ENCODE measurements at places on chromosomes 1 and 21.
A peak's percentile ranks its signal among the peaks of the same experiment; 100 is the strongest.

- DNase-seq = no peak
These were observed 43.2 kb downstream of the OLIG1 start for GRCh38 chr21:33113131-33113530.

DNA sequence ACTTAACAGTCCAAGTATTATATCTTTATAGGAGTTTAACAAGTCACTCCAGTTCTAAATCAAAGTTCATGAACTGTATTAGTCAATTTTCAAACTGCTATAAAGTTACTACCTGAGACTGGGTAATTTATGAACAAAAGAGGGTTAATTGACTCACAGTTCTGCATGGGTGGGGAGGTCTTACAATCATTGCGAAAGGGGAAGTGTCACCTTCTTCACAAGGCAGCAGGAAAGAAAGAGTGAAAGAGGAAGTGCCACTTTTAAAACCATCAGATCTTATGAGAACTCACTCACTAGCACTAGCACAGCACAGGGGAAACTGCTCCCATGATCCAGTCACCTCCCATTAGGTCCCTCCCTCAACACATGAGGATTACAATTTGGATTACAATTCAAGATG, 70.0 kb downstream of the CLCA4 start:
- no peak for DNase-seq

- peak; percentile 15 for DNase-seq
These were observed 19.7 kb upstream of the ATP6V1G3 start for GRCh38 chr1:198560161-198560560.

GRCh38 chr1:42206164-42206563, 41.6 kb upstream of the GUCA2A start:
- DNase-seq = no peak

DNA sequence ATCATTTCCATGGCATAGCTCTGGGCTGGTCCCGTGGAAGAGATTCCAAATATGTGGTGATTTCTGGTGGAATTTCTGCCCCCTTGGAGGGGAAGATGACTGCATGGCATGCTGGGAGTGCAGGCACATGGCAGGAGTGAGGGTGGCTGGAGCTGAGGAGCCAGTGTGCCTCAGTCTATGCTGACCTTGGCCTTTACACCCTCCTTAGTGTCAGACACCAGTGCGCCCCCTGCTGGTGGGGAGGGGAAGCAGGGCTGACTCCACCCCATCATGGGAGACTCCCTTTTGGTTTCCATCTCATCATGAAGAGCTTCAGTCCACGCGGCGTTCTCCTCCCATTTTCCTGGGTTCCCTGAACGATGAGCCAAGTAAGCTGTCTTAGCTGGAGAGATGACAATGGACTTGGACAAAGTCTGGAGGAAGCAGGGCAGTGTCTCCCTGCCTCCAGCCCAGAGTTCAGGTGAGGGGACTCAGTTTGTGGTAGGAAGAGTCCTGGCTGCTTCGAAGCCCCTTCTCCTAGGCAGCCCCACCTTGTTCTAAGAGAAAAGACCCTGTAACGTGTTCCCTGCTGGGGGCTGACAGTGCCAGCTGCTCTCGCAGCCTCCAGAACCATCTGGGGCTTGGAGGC, 10.3 kb downstream of the ALX3 start:
- peak; percentile 66 for DNase-seq

DNA sequence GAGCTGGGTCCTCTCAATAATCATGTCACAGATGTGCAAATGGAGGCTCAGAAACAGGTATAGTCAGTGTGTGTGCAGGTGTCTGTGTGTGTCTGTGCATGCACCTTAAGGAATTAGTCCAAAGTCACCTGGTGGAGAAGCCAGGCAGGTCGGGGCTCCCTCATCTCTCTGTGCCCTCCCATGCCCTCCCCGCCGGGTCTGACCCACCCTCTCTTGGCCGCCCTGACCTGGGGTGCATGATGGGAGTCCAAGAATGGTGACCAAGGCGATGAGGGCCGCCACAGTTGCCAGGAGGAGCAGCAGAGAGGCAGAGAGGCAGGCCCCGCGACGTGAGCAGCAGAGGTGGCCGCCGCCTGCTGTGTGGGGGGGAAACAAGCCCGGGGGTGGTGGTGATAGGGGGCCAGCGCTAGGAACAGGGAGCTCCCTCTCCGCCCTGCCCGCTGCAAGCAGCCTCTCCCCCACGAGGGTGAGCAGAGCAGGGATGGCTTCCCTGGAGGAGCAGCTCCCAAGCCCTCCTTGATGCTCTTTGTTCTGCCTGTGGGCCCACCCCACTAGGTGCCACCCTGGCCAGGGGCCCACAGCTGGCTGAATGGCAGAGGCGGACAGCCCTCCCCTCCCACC, 3.9 kb downstream of the LDLRAD1 start:
- no peak for DNase-seq

- peak; percentile 63 for DNase-seq
These were observed 30.0 kb upstream of the S100A7 start for GRCh38 chr1:153490272-153491051.

DNA sequence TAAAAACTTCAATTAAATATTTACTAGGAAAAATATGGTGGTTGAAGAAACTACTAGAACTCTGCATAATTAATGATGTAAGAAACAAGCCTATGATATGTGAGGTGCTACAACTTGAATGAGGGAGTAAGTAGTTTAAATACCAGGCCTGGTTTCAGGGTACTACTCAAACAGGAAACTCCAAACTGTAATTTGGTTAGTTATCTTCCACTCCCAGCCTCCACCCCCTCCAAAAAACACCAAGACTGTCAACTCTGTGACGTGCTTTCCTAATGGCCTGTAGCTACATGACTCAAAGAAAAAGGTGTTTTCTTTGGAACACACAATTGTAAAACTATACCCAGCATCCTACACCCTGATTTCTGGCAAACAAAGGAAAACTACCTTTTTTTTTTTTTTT, 55.9 kb upstream of the RCC1 start:
- no peak for DNase-seq

DNA sequence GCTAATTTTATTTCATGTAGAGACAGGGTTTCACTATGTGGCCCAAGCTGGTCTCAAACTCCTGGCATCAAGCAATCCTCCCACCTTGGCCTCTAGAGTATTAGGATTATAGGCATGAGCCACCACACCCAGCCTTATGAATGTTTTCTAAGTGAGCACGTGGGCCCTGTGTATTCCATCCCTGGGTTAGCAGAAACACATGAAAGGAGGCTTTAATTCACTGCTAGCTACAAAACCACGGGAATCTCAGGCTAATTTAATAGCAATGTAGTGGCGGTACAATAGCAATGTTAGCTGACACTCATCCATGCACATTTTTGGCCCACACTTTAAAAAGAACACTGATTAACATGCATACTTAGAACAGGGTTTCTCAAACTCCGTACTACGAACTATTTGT, 32.0 kb downstream of the VTCN1 start:
- DNase-seq = no peak

- DNase-seq = no peak
These were observed 43.2 kb upstream of the ADGRL2 start for GRCh38 chr1:81757398-81758020.

DNA sequence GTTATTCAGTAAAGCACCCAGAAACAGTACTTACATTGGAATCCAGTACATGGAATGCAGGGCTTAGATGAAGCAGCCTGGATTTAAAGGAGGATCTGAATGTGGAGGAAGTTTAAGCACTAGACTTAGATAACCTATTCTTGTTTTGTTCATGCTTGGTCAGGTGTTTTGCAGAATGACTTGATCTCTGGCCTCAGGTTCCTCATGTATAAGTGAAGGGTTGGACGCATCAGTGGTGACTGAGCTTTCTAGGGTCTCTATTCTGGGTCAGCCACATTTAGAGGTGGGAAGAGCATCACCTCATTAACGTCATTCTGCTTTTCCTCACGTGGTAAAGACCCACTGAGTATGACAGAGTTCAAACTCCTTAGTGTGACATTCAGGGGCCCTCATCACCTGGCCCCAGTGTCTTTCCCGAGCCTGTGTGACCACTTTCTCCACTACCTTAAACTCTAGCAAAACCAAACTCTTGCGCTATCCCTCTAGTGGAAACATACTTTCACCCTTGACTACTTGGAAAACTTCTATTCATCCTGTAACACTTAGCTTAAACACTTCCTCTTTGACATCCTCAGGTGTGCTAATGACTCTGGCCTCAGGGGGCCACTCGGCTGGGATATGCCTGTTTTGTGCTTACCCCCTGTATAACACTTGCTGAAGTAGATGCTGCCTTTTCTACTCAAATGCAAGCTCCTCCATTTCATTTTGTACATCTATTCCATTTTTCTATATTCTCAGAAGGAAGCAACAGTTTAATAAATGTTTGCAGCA, 871 bp upstream of the ERICH3 start:
- no peak for DNase-seq

- peak; percentile 39 for DNase-seq
These were observed 95.1 kb downstream of the WDR4 start for GRCh38 chr21:42784276-42784675.

GRCh38 chr1:19465123-19465522, 20.2 kb downstream of the CAPZB start:
- DNase-seq = no peak

GRCh38 chr1:15627343-15627988, 10.2 kb downstream of the DDI2 start:
- DNase-seq = no peak

GRCh38 chr1:27519331-27520258, 29.6 kb upstream of the WASF2 start:
- DNase-seq = peak; percentile 68

GRCh38 chr1:173420330-173420806, 56.8 kb upstream of the PRDX6 start:
- no peak for DNase-seq

DNA sequence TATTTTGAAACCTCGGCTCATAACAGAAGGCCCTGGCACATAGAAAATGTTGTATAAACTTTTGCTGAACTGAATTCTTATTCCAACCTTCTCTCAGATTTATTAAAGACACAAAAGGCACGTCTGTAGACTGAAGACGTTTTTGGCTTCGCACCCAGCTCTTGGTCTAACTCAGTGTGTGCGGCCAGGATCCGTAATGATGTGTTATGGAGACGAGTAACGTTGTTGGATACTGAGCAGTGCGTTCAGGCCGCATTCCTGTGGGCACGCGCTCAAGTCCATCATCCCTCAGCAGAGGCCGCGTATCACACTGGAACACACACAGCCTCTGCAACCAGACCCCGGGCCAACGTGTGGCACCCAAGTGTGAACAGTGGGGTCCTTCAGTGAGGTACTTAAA, 154.8 kb upstream of the RAB4A start:
- no peak for DNase-seq

DNA sequence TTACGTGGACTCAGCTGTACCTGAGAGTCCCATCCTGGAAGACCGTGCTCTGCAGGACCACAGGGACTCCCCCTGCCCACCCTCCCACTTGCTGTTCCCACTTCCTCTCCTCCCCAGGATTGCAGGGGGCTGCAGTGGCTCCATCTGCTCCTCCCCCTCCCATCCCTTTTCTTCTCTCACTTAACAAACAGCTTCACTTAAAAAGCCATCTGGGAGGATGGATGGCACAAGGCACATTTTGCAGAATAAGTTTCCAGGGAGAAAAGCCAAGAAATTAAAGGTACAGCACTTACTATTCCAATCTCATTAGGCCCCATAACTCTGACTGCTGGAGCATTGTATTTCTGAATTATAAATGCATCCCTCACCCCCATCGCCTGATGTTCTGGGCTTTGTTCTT, 458.7 kb downstream of the PTPRU start:
- no peak for DNase-seq

- no peak for DNase-seq
These were observed 50.3 kb downstream of the SYT2 start for GRCh38 chr1:202659974-202660373.

GRCh38 chr1:21659099-21659923, 9.8 kb downstream of the RAP1GAP start:
- peak; percentile 75 for DNase-seq

All from mucosa of descending colon (tissue), 3 donors.